ENCODE measurements at places on chromosomes 3 and 15. TPM values are rescaled to one million over a fixed set of nuclear protein-coding genes. Genes with fewer than 3 reads are reported as not detected.

The FBXO40 gene
- not detected for total RNA-seq

The CFAP92 gene
- 5.3 TPM for total RNA-seq

The LRRC34 gene
- 54.8 TPM for total RNA-seq

The GNAT1 gene
- not detected for total RNA-seq

The CCK gene
- total RNA-seq: 1.1 TPM

The KLF15 gene
- 7.2 TPM for total RNA-seq

The GUCA1C gene
- total RNA-seq: not detected

The ECE2 gene
- total RNA-seq: 0.15 TPM

DNA sequence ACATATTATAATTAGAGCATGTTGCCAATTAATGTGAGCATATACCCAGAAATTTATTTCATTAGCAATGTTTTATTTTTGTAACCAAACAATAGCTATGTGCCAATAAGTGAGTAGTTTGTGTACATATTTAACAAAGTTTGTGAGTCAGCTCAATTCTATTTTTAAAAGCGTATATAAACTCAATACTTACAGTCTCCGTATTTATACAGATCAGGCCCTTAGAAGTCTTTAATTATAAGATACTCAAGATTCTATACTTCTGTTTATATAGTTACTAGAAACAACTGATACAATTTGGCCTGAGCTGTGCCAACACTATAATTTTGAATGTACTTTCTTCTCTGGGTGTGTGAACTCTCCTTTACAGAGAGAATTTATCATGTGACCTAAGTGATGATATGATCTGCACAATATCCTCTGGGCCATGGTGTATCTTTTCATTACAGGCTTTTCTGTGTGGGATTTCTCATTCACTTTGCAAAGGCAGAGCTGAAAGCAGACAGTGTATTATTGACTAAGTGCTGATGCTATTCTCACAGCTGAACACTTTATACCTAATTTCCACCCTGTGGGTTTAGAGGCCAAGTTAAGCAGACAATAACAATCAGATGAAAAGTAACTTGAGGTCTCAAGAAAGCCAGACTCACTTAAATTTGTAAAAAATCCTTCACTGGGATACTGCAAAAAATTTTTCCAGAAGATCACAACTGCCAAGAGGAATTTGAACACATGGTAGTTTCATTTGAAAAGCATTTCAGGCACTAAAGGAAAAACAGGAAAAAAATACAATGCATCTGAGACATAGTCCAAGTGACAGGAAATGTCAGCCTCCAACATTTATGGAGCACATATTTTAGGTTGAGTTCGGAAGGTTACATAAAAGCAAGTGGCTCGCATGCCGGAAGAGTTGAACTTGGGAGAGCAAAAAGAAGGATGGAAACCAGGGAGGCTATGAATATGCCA lies 277.9 kb upstream of the SEMA6D start:
- no peak overlapping the region for H3K27ac ChIP-seq
- no peak for DNase-seq
- no peaks in the 10 kb centered on the region for H3K4me1 ChIP-seq
- H3K27me3 ChIP-seq: no peaks in the 10 kb centered on the region

GRCh38 chr15:80179025-80179759 lies 26.4 kb downstream of the FAH start:
- H3K27me3 ChIP-seq: no peaks in the 10 kb centered on the region
- no peak overlapping the region for H3K27ac ChIP-seq
- H3K4me1 ChIP-seq: no peaks in the 10 kb centered on the region
- no peak overlapping the region for H3K4me3 ChIP-seq

DNA sequence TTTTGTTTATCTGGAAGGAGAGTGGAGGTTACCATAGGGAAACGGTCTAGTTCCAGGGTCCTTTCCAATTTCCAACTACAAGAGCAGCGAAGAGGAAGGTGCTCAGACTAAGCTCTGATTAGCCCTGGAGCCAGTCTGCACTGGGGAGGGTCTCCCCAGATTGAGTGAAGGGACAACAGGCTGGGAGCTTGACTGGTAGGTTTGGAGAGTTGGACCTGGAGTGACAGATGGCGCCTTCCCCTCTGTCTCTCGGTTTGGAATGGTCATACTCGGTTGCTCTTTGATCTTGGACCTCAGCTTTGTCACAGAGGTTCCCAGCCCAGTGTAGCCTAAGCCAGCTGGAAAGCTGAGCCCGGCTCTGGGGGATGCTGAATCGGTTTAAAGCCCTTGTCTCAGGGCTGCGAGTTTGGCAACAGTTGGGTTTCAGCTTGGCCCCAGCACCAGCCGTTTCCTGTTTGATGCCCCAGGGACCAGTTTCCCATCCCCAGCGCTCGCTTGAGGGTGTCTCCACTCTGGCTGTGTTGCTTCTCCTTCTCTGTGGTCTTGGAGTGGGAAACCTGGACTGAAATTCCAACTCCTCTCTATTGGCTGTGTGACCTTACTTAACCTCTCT lies 53.1 kb upstream of the ULK4 start:
- peak; percentile 51 for DNase-seq
- H3K27ac ChIP-seq: no peak overlapping the region
- H3K4me3 ChIP-seq: peak overlapping the region; percentile 86
- H3K36me3 ChIP-seq: no peaks in the 10 kb centered on the region
- H3K27me3 ChIP-seq: no peaks in the 10 kb centered on the region

DNA sequence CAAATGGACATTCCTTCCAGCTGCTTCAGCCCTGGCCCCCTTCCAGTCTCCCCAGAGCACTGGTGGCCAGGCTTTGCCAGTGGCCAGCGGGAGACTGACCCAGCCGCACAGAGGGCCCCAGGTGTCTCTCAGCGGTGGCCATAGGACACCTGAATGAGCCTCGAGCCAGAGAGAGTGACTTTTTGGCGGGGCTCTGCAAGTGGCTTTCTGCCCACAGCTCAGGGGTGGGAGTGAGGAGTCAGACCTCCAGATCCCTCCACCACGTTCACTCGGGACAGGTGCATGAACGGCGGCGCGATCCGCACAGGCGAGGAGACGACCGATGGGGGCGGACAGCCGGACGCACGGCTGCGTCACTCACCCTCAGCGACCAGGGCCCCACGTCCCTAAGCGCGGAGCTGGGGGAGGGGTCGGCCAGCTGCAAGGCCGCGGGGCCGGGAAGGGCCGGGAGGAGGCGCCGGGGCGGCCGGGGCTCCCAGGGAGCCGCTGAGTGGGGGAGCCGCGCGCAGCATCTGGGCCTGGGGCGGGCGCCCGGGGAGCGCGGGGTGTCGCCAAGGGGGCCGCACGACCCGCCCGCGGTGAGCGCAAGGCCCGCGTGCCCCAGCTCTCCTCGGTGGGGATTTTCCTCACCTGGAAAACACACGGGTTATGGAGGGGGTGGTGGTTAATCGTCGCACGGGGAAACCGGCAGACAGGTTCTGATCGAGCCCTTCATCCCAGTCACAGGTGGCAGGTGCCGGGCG lies 57.1 kb downstream of the BDH1 start:
- no peaks in the 10 kb centered on the region for H3K4me1 ChIP-seq
- H3K4me3 ChIP-seq: no peak overlapping the region
- no peaks in the 10 kb centered on the region for H3K36me3 ChIP-seq
- no peaks in the 10 kb centered on the region for H3K27me3 ChIP-seq
- no peak overlapping the region for H3K27ac ChIP-seq

DNA sequence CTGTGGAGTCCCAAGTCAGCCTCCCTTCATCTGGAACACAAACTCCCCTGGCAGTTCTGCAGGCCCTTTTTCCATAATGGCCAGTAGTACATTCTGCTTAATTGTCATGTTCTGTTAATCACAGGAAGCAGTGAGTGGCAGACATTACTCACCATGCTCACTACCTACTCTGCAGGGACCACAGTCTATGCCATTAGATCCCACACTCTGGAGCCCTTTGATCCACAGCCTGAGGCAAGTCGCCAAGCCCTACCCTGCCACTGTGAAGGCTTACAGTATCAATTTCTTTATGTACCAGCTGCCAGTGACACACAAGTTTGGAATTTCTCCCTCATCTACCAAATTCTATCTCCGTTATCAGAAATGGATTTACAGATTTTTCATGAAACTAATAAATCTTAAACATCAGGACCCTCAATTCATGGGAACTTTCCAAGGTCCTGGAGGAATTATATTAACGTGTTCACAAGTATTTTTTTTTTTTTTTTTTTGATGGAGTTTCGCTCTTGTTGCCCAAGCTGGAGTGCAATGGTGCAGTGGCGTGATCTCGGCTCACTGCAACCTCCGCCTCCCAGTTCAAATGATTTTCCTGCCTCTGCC lies 20.6 kb upstream of the WWTR1 start:
- DNase-seq: no peak
- no peak overlapping the region for H3K27ac ChIP-seq
- no peaks in the 10 kb centered on the region for H3K27me3 ChIP-seq

DNA sequence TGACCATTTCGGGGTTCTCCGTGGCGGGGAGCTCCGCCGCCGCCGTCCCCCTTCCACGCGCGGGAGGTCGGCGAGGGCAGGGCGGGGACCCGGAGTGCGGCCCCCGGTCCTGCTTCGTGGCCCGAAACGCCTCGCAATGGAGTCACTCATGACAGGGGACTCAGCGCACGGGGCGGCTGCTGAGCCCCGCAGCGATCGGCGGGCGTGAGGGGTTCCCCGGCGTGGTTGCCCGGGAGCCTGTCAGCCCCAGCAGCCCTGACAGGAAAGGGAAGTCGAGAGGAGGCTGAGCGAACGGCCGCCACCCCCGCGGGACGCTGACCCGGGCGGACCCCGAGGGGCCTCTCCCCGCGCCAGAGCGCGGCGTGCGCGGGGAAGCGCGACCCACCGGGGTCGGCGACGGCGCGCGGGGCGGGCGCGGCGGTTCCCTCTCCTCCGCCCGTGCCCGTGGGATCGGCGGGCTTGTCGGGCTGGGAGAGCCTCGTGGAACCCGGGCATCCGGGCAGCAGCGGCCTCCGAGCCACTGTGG lies 564 bp upstream of the PIGZ start:
- H3K4me3 ChIP-seq: peak overlapping the region; percentile 84
- no peaks in the 10 kb centered on the region for H3K4me1 ChIP-seq
- H3K27me3 ChIP-seq: peaks cover 77% of the 10 kb centered on the region
- peak; percentile 54 for DNase-seq
- no peak overlapping the region for H3K27ac ChIP-seq

- peaks cover 6% of the 10 kb centered on the region for H3K4me1 ChIP-seq
- no peaks in the 10 kb centered on the region for H3K36me3 ChIP-seq
- DNase-seq: no peak
- H3K27ac ChIP-seq: no peak overlapping the region
- H3K27me3 ChIP-seq: no peaks in the 10 kb centered on the region
These were observed 39.6 kb upstream of the PDZRN3 start for GRCh38 chr3:73664389-73664788.

DNA sequence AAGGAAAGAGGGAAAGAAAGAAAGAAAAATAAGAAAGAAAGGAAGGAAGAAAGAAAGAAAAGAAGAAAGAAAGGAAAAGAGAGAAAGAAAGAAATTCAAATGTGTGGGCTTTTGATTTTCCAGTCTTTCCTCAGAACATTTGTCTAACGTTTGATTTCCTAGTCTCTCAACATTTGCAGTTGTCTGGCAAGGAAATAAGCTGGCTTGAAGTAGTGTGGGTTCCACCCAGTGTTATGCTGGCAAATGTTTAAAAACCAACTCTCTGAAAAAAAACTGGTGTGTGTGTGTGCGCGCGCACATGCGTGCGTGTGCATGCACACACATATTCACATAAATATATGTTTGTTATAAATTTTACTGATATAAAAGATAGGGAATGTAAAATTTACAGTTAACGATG lies 54.6 kb upstream of the C3orf49 start:
- H3K4me3 ChIP-seq: no peak overlapping the region
- H3K27ac ChIP-seq: no peak overlapping the region

DNA sequence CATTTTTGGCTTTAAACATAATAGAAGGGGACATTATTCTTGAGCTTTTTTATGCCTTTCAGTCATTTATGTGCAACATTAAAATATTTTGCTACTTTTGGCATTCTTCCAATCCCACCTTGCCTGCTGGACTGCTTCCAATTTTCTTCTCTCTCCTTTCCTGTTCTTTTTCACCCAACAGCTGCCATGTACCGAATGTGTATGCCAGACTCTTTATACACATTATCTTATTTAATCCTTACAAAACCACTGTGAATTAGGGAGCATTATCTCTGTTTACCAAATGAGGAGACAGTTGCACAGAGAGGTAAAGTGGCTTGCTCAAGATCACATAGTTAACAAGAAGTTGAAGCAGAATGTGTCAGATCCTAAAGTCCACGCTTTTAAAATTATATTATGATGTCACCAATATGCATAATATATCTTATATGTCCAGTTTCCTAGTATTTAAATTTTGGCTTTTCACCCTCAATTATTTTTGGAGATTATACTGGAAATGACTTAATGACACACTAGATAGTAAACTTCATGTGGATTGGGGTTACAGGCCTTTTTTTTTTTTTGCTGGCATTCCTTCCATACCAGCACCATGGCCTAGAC lies 231.5 kb downstream of the THRB start:
- no peak overlapping the region for H3K27ac ChIP-seq
- no peaks in the 10 kb centered on the region for H3K4me1 ChIP-seq
- H3K36me3 ChIP-seq: no peaks in the 10 kb centered on the region
- no peaks in the 10 kb centered on the region for H3K27me3 ChIP-seq
- no peak for DNase-seq

- H3K27me3 ChIP-seq: no peaks in the 10 kb centered on the region
- H3K27ac ChIP-seq: no peak overlapping the region
- H3K4me1 ChIP-seq: peaks cover 18% of the 10 kb centered on the region
- peak; percentile 33 for DNase-seq
- H3K4me3 ChIP-seq: peak overlapping the region; percentile 84
- H3K36me3 ChIP-seq: no peaks in the 10 kb centered on the region
These were observed 563 bp downstream of the ARL6IP5 start for GRCh38 chr3:69085168-69085832.

DNA sequence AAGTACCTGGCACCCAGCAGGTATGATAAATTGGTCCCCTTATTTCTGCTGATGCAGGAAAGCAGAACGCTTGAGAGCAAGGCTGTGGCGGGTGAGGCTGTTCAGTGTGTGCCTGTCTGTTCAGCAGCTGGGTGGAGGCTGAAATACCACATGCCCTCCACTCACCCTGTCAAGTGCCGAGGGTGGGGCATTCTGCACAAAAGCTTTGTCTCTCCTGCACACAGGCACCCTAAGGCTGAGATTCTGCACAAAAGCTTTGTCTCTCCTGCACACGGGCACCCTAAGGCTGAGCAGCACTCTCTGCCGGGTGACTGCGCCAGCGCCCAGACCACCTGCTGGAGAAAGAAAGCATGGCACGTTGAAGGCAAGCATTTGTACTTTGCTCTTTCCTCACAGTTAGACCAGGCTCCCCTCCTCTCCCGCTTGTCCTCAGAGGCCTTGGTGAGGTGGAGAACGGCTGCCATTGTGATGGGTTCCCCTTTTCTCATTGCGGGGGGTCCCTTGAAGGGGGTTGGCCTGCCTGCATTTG lies 97.5 kb downstream of the BDH1 start:
- peaks cover 32% of the 10 kb centered on the region for H3K27me3 ChIP-seq
- no peak overlapping the region for H3K4me3 ChIP-seq
- H3K36me3 ChIP-seq: no peaks in the 10 kb centered on the region
- DNase-seq: no peak
- H3K27ac ChIP-seq: no peak overlapping the region

GRCh38 chr15:101844916-101845315 lies 32.9 kb downstream of the OR4F15 start:
- H3K27me3 ChIP-seq: no peaks in the 10 kb centered on the region
- H3K27ac ChIP-seq: no peak overlapping the region
- no peak for DNase-seq
- no peaks in the 10 kb centered on the region for H3K36me3 ChIP-seq
- no peak overlapping the region for H3K4me3 ChIP-seq
- H3K4me1 ChIP-seq: peaks cover 12% of the 10 kb centered on the region

- H3K27ac ChIP-seq: no peak overlapping the region
- peaks cover 48% of the 10 kb centered on the region for H3K4me1 ChIP-seq
- no peak overlapping the region for H3K4me3 ChIP-seq
- H3K27me3 ChIP-seq: no peaks in the 10 kb centered on the region
- no peaks in the 10 kb centered on the region for H3K36me3 ChIP-seq
These were observed 39.4 kb downstream of the KAT2B start for GRCh38 chr3:20079621-20080020.

GRCh38 chr15:57306944-57307411 lies 69.3 kb upstream of the CGNL1 start:
- H3K4me3 ChIP-seq: peak overlapping the region; percentile 46
- H3K27ac ChIP-seq: no peak overlapping the region
- H3K4me1 ChIP-seq: peaks cover 12% of the 10 kb centered on the region
- H3K36me3 ChIP-seq: no peaks in the 10 kb centered on the region
- no peaks in the 10 kb centered on the region for H3K27me3 ChIP-seq

Measured in neural progenitor cell (in vitro differentiated cells).